Esophagus muscularis mucosa (tissue), 4 donors: ENCODE measurements at places on chromosomes 12 and 14. TPM values are rescaled to one million over a fixed set of nuclear protein-coding genes. Genes with fewer than 3 reads are reported as not detected.
A peak's percentile ranks its signal among the peaks of the same experiment; 100 is the strongest.

DNA sequence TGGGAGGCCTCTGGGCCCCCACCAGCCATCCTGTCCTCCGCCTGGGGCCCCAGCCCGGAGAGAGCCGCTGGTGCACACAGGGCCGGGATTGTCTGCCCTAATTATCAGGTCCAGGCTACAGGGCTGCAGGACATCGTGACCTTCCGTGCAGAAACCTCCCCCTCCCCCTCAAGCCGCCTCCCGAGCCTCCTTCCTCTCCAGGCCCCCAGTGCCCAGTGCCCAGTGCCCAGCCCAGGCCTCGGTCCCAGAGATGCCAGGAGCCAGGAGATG, 729 bp upstream of the GAPDH start:
- H3K4me3 ChIP-seq = peak overlapping the region; percentile 84
- H3K4me1 ChIP-seq = peaks cover 61% of the 10 kb centered on the region
- H3K27ac ChIP-seq = peak overlapping the region; percentile 99
- peaks cover 57% of the 10 kb centered on the region for H3K36me3 ChIP-seq

GRCh38 chr12:89351489-89352241, 636 bp downstream of the DUSP6 start:
- H3K27ac ChIP-seq = peak overlapping the region; percentile 99
- no peak for DNase-seq
- peaks cover 29% of the 10 kb centered on the region for H3K4me1 ChIP-seq
- H3K36me3 ChIP-seq = peaks cover 18% of the 10 kb centered on the region
- no peaks in the 10 kb centered on the region for H3K27me3 ChIP-seq

- no peak overlapping the region for H3K4me3 ChIP-seq
- no peaks in the 10 kb centered on the region for H3K27me3 ChIP-seq
- no peak overlapping the region for H3K27ac ChIP-seq
- H3K36me3 ChIP-seq = no peaks in the 10 kb centered on the region
- DNase-seq = no peak
- no peaks in the 10 kb centered on the region for H3K4me1 ChIP-seq
These were observed 59.5 kb downstream of the IFNG-AS1 start for GRCh38 chr12:68048648-68049297.

Gene KLHL33
- 0.50 TPM for total RNA-seq

DNA sequence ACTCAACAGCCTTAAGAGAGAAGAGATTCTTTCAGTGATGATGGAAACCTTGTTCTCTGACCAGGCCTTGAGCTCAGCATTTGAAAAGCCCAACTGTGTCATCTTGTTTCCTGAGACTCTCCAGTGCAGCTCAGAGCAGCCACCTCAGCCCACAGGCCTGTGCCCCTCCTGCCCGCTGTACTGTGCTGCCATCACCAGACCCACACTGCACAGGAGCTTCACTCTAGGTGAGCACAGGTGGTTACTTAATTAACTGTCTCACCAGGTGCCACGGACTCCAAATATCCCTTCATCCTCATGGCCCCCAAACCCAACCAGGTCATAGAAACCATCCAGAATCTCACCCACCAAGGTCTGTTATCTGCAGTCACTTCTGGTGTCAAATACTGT, 51.3 kb downstream of the JAG2 start:
- no peak for DNase-seq
- H3K4me3 ChIP-seq = no peak overlapping the region
- no peak overlapping the region for H3K27ac ChIP-seq
- no peaks in the 10 kb centered on the region for H3K36me3 ChIP-seq
- H3K27me3 ChIP-seq = no peaks in the 10 kb centered on the region
- no peaks in the 10 kb centered on the region for H3K4me1 ChIP-seq

DNA sequence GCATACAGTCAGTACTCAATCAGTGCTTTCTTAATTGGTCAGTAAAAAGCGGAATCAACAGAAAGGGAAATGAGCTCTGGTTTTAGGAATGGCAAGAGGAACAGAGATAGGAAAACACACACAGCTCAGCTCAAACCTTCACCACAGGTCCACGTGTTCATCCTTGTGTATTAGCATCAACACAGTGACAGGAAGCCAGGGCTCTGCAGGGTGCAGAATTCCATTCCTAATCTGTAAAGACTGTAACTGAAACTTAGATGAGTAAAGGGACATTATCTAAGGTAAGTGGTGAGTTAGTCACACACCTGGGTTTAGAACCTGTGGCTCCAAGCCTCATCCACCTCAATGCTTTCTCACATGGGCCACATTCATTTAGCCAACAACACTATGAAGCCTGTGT, 1242.2 kb upstream of the TMEM132C start:
- no peaks in the 10 kb centered on the region for H3K27me3 ChIP-seq
- no peaks in the 10 kb centered on the region for H3K36me3 ChIP-seq
- H3K27ac ChIP-seq = no peak overlapping the region
- H3K4me3 ChIP-seq = no peak overlapping the region

Gene C1R
- 599 TPM for total RNA-seq

DNA sequence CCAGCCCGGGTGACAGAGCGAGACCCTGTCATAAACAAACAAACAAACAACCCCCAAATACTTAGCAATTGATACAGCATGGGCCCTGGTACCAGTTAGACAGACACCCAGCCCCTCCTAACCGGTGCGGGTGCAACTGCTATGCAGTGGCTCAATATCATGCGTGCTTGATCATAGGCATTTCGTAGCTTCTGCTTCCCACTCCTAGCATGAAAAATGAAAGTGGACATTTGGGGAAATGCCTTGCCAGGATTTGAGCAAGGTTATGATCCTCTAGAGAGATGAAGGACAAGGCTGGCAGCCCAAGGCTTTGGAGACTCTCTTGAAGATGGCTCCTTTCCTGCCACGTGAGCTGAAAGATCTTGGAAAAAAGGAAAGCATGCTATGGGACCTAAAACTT, 13.7 kb downstream of the FGF6 start:
- H3K4me1 ChIP-seq = no peaks in the 10 kb centered on the region
- no peak overlapping the region for H3K4me3 ChIP-seq
- H3K27ac ChIP-seq = no peak overlapping the region
- no peak for DNase-seq
- H3K27me3 ChIP-seq = no peaks in the 10 kb centered on the region

Gene RBP5
- 5.0 TPM for total RNA-seq

DNA sequence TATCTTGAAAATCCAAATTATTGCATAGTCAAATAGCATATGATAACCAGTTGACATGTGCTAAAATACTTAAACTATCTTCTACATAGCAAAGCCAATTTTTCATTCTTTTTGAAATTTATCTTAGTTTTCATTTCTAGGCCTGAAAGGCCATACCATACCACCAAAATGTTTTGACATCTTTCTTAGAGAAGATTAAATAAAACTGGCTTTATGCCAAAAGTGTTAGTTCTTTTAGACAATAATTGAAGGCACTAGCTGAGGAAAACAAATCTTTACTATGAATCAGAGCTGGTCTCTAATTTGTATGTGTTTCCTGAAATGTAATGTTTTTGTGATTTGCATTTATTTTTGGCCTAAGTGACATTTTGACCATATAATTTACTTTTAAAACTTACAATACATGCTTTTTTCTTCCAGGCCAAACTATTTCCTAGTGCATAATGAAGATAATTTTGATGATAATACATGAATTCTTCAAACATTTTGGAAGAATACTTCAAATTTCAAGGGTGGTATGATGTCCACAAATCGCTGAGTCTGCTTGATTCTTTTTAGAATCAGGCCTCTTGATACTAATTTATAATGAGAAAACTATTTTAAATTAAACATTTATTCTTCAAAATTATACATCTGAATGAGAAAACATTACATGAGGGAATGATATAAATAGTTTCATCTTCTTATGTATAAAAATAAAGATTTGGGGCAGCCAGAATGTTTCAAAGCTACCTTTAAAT, 6.5 kb upstream of the KCNMB4 start:
- H3K27ac ChIP-seq = no peak overlapping the region
- no peaks in the 10 kb centered on the region for H3K27me3 ChIP-seq
- no peaks in the 10 kb centered on the region for H3K4me1 ChIP-seq

- H3K4me3 ChIP-seq = no peak overlapping the region
- H3K4me1 ChIP-seq = no peaks in the 10 kb centered on the region
- H3K27me3 ChIP-seq = no peaks in the 10 kb centered on the region
- H3K27ac ChIP-seq = no peak overlapping the region
These were observed 62.4 kb downstream of the PUS7L start for GRCh38 chr12:43696154-43696553.

Gene RFX4
- not detected for total RNA-seq

Gene GPR65
- total RNA-seq = 2.5 TPM
